ENCODE measurements at places on chromosomes 5 and 9.
A peak's percentile ranks its signal among the peaks of the same experiment; 100 is the strongest.

DNA sequence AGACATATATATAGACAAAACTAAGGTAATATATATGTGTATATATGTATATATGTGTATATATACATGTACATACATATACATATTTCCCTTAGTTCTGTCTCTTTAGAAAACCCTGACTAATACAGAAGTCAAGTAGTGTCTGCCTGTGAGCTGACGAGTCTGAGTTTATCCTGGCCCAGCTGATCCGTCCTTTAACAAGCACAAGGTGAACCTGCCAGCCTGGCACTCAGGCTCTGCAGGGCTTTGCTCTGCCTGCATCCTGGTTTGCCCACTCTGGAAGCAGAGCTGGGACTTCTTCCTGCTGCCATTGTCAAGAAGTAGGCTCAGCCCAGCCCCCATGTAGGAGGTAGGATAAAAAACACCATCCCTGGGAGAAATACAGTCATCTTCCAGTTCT is 388.0 kb downstream of the ICE1 start:
- no peak for DNase-seq

DNA sequence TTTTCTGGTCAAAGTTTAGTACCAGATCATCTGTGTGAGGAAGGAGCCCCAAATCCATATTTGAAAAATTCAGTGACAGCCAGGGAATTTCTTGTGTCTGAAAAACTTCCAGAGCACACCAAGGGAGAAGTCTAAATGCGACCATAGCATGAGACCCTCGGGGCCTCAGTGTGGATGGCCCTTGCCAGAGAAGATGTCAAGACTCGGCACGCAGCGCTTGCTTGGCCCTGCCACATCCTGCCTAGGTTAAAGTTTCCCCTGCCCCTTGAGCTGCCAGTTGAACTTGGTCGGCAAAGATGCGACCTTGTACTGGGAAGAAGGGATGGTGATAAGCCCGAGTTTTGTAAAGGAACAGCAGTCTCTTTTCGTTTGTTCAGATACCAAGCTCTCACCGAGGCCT is 65.8 kb downstream of the IL31RA start:
- DNase-seq = no peak

GRCh38 chr9:116232424-116233159 is 79.0 kb downstream of the PAPPA start:
- no peak for DNase-seq

DNA sequence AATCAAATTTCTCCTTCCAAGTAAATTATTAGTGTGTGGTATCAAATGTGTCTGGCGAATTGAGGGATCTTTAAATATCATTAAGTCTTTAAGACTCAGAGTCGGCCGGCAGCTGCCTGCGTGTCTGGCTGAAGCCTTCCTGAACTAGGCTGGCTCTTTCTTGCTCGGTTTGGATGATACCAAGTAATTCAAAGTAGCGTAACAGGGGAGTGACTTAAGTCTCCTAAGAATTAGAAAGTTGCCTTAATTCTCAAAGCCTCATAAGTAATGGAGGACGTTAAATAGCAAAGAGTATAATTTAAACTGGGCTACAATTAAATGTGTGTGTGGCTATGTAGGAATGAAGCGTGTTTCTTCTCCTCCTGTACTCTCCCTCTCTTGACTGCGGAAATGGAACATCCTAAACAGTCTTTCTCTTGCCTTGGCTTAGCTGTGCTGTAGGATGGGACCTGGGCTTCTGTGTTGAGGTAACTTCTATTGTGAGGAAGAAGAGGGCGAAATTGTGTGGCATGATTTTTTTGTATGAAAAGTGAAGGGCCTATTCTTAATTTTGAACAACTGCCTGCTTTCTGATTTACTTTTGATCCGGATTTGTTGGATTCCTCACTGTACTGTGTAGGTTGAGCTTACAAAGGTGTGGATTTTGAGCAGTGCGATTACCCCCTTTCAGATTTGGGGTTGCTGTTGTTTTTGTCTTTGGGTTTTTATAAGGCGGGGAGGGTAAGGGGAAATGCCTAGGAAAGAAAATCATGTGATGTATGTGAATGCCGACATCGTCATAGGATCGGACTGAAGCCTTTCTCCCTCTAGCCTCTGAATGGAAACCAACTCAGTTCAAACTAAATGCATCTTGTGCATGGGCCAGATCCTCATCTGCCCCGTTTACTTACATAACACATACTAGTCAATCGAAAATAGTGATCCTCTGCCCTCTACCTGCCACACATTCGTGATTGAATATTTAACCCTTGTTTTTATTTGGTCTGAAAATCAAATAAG is 29.9 kb downstream of the CPEB4 start:
- peak; percentile 57 for DNase-seq

- DNase-seq = no peak
These were observed 237.1 kb downstream of the RFX3 start for GRCh38 chr9:3288686-3289085.

DNA sequence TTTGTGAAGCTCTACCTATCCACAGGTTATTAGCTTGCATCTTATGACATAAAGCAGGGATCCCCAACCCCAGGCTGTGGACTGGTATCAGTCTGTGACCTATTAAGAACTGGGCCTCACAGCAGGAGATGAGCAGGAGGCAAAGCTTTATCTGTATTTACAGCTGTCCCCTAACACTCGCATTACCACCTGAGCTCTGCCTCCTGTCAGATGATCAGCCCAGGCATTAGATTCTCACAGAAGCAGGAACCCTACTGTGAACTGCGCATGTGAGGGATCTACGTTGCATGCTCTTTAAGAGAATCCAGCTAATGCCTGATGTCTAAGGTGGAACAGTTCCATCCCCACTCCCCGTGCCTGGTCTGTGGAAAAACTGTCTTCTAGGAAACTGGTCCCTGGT is 19.7 kb downstream of the FBXW11 start:
- DNase-seq = no peak

- no peak for DNase-seq
These were observed 37.2 kb upstream of the NRARP start for GRCh38 chr9:137339045-137339907.

GRCh38 chr9:306907-307306 is 92.2 kb downstream of the DOCK8 start:
- DNase-seq = no peak

Measured in hepatic stellate cell (primary cell).